Thoracic aorta (tissue), 2 donors: ENCODE measurements at places on chromosomes 2 and 18. TPM values are rescaled to one million over a fixed set of nuclear protein-coding genes. Genes with fewer than 3 reads are reported as not detected.

- no peak for DNase-seq
- no peak overlapping the region for H3K4me3 ChIP-seq
- H3K27ac ChIP-seq, result no peak overlapping the region
- no peaks in the 10 kb centered on the region for H3K27me3 ChIP-seq
- H3K36me3 ChIP-seq, result no peaks in the 10 kb centered on the region
Measured at GRCh38 chr2:148885209-148885608, 10.2 kb downstream of the KIF5C start.

DNA sequence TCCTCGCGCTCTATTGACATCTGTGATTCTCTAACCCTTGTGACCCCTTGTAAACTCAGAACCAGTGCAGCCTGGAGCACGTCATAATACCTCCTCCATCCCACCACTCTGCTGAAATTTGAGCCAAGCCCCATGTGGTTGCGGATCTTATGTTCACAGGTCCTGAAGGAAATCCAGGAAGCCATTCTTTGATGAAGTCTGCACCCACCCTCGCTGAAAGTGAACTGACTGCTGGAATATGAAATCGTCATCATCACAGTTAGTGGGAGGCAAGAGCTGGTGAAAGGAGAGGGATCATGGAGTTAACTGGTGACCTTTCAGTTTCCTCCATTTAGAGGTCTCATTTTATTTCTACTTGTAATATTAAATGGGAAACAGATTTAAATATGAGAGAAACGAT, 21.6 kb downstream of the ZEB2 start:
- no peak overlapping the region for H3K27ac ChIP-seq
- H3K27me3 ChIP-seq, result no peaks in the 10 kb centered on the region
- no peaks in the 10 kb centered on the region for H3K36me3 ChIP-seq
- peaks cover 20% of the 10 kb centered on the region for H3K4me1 ChIP-seq
- H3K4me3 ChIP-seq, result no peak overlapping the region

GRCh38 chr18:24982831-24983230, 369.1 kb downstream of the ZNF521 start:
- H3K4me3 ChIP-seq, result no peak overlapping the region
- H3K36me3 ChIP-seq, result no peaks in the 10 kb centered on the region
- H3K4me1 ChIP-seq, result peaks cover 3% of the 10 kb centered on the region
- H3K27me3 ChIP-seq, result no peaks in the 10 kb centered on the region
- no peak for DNase-seq
- H3K27ac ChIP-seq, result no peak overlapping the region

- no peaks in the 10 kb centered on the region for H3K36me3 ChIP-seq
- peak overlapping the region; percentile 9 for H3K27ac ChIP-seq
- H3K4me1 ChIP-seq, result peaks cover 9% of the 10 kb centered on the region
- H3K27me3 ChIP-seq, result no peaks in the 10 kb centered on the region
Measured at GRCh38 chr18:49161627-49162026, 210.9 kb upstream of the SMAD7 start.

- H3K27me3 ChIP-seq, result no peaks in the 10 kb centered on the region
- H3K36me3 ChIP-seq, result no peaks in the 10 kb centered on the region
- H3K4me3 ChIP-seq, result no peak overlapping the region
- no peak for DNase-seq
- no peaks in the 10 kb centered on the region for H3K4me1 ChIP-seq
- H3K27ac ChIP-seq, result no peak overlapping the region
Measured at GRCh38 chr18:11808001-11808855, 43.0 kb upstream of the CHMP1B start.

DNA sequence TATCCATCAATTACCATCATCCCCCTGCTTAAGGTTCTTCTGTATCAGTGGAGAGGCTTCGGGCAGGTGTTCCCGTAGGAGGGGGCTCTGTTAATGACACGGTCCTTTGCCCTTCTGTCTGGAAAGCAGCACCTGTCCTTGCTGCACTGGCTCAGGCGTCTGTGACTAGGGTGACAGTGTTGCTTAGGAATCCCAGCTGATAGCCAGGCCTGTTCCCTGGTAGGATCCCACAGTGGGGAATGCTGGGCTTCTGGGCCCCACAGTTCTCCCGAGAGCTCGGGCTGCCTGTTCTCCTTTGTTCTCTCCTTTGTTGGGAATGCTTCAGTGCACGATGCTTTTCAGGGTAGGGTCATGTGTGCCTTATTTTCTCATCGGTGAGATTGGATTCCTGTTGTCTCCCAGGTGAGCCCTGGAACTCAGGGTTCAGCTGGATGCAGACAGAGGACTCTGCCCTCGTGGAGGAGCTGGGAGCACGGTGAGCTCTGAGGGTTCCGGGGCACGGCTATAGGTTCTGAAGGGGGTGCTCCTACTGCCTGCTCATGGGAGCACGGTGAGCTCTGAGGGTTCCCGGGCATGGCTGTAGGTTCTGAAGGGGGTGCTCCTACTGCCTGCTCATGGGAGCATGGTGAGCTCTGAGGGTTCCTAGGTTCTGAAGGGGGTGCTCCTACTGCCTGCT, 9.6 kb downstream of the SNTG2 start:
- no peak overlapping the region for H3K4me3 ChIP-seq
- no peaks in the 10 kb centered on the region for H3K4me1 ChIP-seq
- H3K36me3 ChIP-seq, result no peaks in the 10 kb centered on the region
- no peak overlapping the region for H3K27ac ChIP-seq
- no peaks in the 10 kb centered on the region for H3K27me3 ChIP-seq
- no peak for DNase-seq

GRCh38 chr2:41414486-41415230, 633.2 kb upstream of the PKDCC start:
- H3K4me3 ChIP-seq, result no peak overlapping the region
- DNase-seq, result no peak

- no peaks in the 10 kb centered on the region for H3K27me3 ChIP-seq
- no peak overlapping the region for H3K4me3 ChIP-seq
- H3K27ac ChIP-seq, result no peak overlapping the region
- no peak for DNase-seq
- no peaks in the 10 kb centered on the region for H3K4me1 ChIP-seq
- H3K36me3 ChIP-seq, result no peaks in the 10 kb centered on the region
Measured at GRCh38 chr18:47184419-47185050, 8.4 kb upstream of the IER3IP1 start.

- peaks cover 17% of the 10 kb centered on the region for H3K4me1 ChIP-seq
- DNase-seq, result no peak
- H3K4me3 ChIP-seq, result no peak overlapping the region
- no peaks in the 10 kb centered on the region for H3K27me3 ChIP-seq
- H3K27ac ChIP-seq, result peak overlapping the region; percentile 32
Measured at GRCh38 chr18:57727952-57728807, 74.9 kb downstream of the ATP8B1 start.

DNA sequence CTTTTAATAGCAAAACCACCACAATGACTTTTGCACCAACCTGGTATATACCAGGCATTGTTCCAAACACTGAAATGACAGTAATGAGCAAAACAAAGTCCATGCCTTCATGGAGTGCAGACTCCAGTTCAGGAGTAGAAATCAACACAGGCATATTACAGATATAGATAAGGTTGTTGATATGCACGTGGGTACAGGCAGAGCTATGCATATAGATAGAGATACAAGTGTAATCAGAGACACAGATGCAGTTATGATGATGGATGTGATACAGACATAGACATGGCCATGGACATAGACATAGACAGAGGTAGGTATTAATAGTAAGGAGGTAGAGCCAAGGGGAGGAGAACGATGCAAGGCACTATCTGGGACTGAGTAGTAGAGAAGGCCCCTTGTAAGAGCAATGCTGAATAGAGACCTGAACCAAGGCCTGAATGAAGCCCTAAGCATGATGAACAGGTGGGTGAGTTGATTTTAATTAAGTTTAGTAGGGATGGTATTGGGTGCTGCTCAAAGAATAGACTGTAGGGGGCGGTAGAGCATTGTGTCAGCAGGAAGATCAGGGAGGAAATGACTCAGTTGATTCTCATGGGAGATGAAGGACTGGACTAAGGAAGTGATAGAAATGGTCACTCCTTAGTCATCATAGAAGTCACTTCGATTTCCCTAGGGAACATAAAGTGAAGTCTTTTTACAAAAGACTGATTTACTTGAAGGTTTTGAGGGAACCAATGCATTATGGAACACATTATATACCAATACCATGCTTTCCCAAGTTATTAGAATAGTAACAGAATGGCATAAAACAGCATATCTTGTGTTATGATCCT, 39.4 kb downstream of the CMPK2 start:
- no peaks in the 10 kb centered on the region for H3K27me3 ChIP-seq
- peaks cover 4% of the 10 kb centered on the region for H3K4me1 ChIP-seq
- no peak overlapping the region for H3K27ac ChIP-seq
- H3K4me3 ChIP-seq, result no peak overlapping the region
- no peaks in the 10 kb centered on the region for H3K36me3 ChIP-seq

DNA sequence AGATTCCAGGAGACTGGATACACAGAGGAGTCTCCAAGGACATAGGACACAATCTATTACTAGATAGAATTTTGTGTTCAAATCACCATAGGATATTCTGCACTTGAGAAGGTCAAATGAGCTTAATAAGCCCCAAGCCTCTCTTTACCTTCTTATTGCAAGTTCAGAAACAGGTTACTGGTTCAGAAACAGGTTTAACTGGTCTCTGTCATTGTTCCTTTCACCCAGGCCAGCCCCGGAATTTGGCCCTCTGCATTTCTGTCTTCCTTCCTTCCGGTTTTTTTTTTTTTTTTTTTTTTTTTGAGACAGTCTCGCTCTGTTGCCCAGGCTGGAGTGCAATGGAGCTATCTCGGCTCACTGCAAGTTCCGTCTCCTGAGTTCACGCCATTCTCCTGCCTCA, 700.2 kb downstream of the EPHA4 start:
- no peaks in the 10 kb centered on the region for H3K36me3 ChIP-seq
- H3K4me3 ChIP-seq, result no peak overlapping the region
- no peak for DNase-seq
- no peaks in the 10 kb centered on the region for H3K4me1 ChIP-seq
- no peaks in the 10 kb centered on the region for H3K27me3 ChIP-seq

GRCh38 chr2:142757111-142757510, 120.4 kb upstream of the KYNU start:
- no peaks in the 10 kb centered on the region for H3K4me1 ChIP-seq
- no peaks in the 10 kb centered on the region for H3K27me3 ChIP-seq
- H3K36me3 ChIP-seq, result no peaks in the 10 kb centered on the region
- no peak overlapping the region for H3K4me3 ChIP-seq

GRCh38 chr18:32060026-32060425, 31.6 kb upstream of the RNF138 start:
- H3K27me3 ChIP-seq, result no peaks in the 10 kb centered on the region
- H3K4me1 ChIP-seq, result no peaks in the 10 kb centered on the region
- H3K4me3 ChIP-seq, result no peak overlapping the region
- no peak for DNase-seq
- no peaks in the 10 kb centered on the region for H3K36me3 ChIP-seq

DNA sequence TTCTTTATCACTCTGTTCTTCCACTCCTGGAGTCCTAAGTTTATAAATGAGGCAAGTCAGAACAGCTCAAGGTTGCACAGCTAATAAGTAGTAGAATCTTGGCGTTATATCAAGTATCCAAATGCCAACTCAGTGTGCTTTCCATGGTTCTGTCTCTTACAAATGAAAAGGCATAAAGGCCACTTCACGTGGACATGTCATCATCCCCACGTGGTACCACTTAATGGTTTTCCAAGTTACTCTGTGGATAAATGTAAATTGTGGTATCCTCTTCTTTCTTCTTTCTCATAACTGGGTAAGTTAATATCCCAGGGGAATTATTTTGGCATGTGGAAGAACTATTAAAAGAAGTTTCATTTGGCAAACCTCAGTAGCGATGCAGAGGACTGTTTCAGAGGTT, 131.5 kb upstream of the L3MBTL4 start:
- no peaks in the 10 kb centered on the region for H3K27me3 ChIP-seq
- DNase-seq, result no peak
- H3K27ac ChIP-seq, result no peak overlapping the region
- no peaks in the 10 kb centered on the region for H3K36me3 ChIP-seq

GRCh38 chr18:34122724-34123334, 101.9 kb downstream of the NOL4 start:
- H3K27me3 ChIP-seq, result no peaks in the 10 kb centered on the region
- no peak for DNase-seq
- no peak overlapping the region for H3K27ac ChIP-seq
- H3K36me3 ChIP-seq, result no peaks in the 10 kb centered on the region
- H3K4me1 ChIP-seq, result no peaks in the 10 kb centered on the region

GRCh38 chr18:77022556-77022955, 110.0 kb downstream of the MBP start:
- H3K27ac ChIP-seq, result no peak overlapping the region
- peaks cover 10% of the 10 kb centered on the region for H3K36me3 ChIP-seq
- H3K4me1 ChIP-seq, result no peaks in the 10 kb centered on the region
- H3K4me3 ChIP-seq, result no peak overlapping the region
- no peak for DNase-seq
- H3K27me3 ChIP-seq, result no peaks in the 10 kb centered on the region

DNA sequence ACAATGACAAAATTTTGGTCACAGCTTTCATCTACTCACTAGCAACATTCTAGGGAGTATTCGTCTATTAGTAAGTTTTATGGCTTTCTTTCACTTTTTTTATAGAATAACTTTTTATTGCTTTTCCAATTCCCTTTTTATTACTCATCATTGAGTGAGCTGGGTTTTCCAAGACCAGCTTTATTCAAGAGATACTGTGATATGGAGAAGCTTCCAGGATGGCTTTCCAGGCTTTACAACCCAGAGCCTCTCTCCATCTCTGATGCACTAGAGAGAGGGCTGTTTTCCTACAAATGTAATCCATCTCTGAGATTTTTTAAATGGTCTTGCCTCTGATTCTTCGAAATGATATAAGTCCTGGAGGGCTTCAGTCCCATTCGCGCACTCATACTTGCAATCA, 118.3 kb downstream of the LDLRAD4 start:
- H3K4me1 ChIP-seq, result peaks cover 17% of the 10 kb centered on the region
- H3K27ac ChIP-seq, result no peak overlapping the region
- H3K4me3 ChIP-seq, result no peak overlapping the region
- H3K36me3 ChIP-seq, result no peaks in the 10 kb centered on the region
- DNase-seq, result no peak

- no peaks in the 10 kb centered on the region for H3K36me3 ChIP-seq
- H3K4me3 ChIP-seq, result no peak overlapping the region
- no peaks in the 10 kb centered on the region for H3K4me1 ChIP-seq
Measured at GRCh38 chr2:175187378-175187777, 5.9 kb upstream of the ATP5MC3 start.

- H3K4me3 ChIP-seq, result no peak overlapping the region
- no peak for DNase-seq
- H3K36me3 ChIP-seq, result no peaks in the 10 kb centered on the region
- peaks cover 7% of the 10 kb centered on the region for H3K27me3 ChIP-seq
Measured at GRCh38 chr18:61335684-61336555, 2.7 kb downstream of the CDH20 start.

The MEP1B gene
- total RNA-seq, result not detected

The DNAJC5G gene
- total RNA-seq, result not detected

The UGT1A4 gene
- total RNA-seq, result not detected

The CCDC74A gene
- 2.6 TPM for total RNA-seq

The ZAP70 gene
- 5.3 TPM for total RNA-seq

The HOXD11 gene
- not detected for total RNA-seq

The BCL11A gene
- 0.99 TPM for total RNA-seq

The TMEM214 gene
- total RNA-seq, result 68.2 TPM

The LYPD6B gene
- not detected for total RNA-seq

The OST4 gene
- total RNA-seq, result 272 TPM
